ENCODE measurements at places on chromosomes 13 and 19.

DNA sequence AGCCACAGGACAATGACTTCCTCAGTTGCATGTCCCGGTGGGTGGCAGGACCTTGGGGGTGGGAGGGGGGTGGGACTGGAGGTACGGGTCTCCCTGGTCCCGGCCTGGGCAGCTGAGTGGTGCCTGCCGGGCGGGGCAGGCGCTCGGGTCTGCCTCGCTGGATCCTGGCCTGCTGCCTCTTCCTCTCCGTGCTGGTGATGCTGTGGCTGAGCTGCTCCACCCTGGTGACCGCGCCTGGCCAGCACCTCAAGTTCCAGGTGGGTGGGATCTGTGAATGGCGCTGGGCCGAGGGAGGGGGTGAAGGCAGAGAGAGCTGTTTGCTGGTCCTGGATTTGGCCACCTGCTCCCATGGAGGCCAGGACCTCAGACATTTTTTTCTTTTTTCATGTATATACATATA is 5.6 kb downstream of the TMEM59L start:
- DNase-seq, result no peak

DNA sequence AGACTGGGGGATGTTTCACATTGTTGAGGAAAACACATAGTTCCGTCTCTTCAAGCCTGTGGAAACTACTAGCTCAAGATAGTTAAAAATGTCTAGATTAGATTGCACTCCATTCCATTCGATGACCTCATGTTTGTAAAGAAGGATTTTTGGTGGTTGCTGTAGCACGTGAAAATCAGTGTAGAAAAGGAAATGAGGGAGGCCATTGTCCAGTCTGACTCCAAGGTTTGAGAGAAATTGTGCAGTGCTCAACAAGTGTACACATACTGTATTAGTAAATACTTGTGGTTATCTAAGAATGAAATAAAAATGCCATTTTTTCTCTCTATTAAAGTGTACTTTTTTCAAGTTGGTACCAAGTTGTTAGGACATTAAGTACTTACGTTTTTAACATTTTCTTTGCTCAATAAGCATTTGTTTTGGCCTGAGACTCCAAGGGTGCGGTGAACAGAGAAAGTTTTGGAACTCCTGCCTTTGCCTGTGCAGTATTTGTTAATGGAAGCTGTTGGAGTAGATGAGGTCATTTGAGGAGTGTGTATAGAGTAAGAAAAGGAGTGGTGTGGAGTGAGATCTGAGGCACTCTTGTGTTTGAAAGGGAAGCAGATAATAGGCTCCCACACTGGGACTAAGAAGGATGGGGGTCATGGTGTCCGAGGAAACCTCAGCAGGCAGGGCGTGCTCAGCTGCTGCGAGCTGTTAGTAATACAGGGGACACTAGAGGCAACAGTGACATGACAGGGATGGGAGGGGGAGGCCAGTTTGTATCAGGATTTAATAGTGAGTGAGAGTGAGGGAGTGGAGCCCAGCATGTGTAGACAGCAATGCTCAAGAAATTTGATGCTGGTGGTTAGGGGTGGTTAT is 4.4 kb downstream of the WASF3 start:
- DNase-seq, result peak; percentile 79

DNA sequence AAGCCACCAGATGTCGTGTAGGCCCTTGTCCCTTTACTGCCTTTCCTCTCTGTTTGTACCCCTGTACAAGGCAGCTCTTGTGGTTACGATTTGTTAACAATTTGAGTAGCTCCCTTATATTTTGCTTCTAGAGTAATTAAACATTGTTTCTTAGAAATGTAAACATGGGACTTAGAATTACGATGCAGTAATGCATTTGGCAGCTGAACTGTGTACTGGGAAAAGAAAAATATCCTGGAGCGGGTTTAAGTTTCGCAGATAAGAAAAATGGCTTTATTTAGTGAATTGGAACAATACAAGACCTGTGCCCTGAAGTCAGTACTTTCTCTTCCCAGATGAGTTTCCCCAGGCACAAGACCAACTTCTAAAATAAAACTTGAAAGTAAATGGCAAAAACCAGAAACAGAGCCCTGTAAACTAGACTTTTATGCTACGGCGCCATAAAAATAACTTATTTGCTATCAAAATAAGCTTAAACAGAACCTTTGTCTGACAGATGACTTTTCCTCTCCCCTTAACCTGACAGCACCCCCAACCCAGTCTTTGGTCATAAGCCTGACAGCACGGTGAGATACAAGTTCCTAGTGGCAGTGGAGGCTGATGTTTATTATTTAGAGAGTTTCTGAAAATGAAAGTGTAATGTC is 63.0 kb downstream of the LRCH1 start:
- peak; percentile 62 for DNase-seq

DNA sequence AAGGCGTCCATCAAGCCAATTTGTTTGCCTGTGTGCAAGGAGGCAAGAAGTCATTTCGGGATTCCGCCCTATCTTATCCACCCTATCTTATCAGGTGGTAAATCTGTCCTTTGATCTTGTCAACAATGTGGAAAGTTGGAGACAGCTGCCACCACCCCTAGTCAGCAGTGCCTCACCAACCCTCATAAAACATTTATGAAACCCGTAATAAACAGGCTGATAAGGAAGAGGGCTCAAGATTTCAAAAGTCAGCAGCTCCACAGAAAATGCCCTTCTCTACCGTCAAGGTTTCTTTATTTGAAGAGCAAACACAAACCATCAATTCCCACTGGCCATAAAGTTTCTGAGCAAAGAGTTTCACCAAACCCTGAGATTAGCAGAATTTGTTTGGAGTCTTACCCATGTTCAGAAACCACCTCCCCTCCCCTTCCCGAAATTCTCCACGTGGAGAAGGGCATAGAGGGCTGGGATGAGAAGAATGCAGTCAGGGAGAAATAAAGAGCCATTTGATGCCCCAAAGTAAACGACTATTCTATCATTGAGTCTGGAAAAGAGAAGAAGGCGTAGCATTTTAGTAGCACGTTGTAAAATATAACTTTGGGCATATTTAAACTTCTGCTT is 196.0 kb upstream of the GPR12 start:
- no peak for DNase-seq

GRCh38 chr19:29858621-29859020 is 46.8 kb downstream of the CCNE1 start:
- no peak for DNase-seq

DNA sequence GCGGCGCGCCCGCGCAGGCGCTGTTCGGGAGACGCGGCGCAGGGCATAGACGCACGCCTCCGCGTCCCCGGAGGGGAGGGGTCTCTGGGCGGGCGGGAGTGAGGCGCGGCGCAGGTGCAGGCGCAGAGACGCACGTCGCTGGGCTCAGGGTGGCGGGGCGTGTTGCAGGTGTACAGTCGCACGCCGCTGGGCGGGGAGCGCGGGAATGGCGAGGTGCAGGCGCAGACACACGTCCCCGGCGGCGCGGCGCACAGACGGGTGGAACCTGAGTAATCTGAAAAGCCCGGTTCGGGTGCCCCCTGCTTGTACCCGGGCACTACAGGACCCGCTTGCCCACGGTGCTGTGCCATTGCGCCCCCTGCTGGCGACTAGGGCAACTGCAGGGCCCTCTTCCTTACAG is 44.7 kb downstream of the PLPP2 start:
- DNase-seq, result no peak

GRCh38 chr13:52743988-52744387 is 4.4 kb upstream of the CNMD start:
- no peak for DNase-seq

Measured in amniotic epithelial cell (primary cell).